NCI-H748 treated with DMSO at 0.1 percent for 48 hours (cell line): ENCODE measurements at places on chromosomes 1 and 21.
A peak's percentile ranks its signal among the peaks of the same experiment; 100 is the strongest.

DNA sequence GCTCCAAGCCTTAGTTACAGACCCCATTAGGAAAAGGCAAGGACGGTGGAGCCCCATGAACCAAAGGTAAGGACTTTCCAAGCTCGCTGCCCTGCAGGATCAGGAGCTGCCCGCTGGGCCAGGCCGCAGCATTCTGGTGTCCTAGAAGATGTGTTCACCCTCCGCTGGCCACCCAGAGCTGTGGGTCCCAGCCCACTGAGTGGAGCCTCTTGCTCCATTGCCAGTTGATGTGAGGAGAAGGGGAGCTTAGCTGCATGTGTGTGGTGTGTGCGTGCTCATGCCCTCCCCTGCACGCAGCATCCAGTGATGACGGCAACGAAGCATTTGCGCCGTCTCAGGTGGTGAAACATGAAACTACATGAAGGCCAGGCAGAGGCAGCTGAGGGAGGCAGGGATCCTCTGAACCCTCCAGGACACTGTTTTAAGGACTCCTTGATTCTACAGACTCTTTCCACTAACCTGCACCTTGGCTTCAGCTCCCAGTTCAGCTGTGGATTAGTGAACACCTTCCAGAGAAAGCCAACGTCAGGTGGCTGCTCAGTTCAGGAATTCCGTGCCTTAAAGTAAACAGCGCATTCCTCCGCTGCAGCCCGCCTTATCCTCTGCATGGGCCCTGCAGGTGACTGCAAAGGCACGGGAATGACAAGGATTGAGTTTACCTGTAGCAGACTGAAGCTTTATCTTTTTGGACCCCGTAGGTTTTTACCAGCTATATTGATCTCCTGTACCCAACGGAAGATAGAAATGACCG is 48.7 kb downstream of the SMYD2 start:
- DNase-seq, result no peak

- no peak for DNase-seq
Measured at GRCh38 chr1:56901716-56902115, 47.1 kb downstream of the C8A start.

DNA sequence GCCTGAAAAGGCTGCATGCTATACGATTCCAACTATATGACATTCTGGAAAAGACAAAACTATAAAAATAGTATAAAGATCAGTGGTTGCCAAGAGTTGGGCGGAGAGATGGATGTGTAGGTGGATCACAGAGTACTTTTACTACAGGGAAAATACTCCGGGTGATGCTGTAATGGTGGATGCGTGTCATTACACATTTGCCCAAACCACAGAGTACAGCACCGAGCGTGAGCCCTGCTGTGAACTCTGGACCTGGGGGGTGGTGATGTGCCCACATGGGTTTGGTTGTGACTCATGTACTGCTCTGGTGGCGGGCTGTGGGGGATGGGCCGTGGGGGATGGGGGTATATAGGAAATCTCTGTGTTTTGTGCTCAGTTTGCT is 162.7 kb upstream of the COL6A1 start:
- no peak for DNase-seq

GRCh38 chr1:1135339-1136136 is 19.6 kb upstream of the C1orf159 start:
- no peak for DNase-seq

GRCh38 chr1:18883636-18884418 is 18.5 kb downstream of the ALDH4A1 start:
- DNase-seq, result peak; percentile 6

DNA sequence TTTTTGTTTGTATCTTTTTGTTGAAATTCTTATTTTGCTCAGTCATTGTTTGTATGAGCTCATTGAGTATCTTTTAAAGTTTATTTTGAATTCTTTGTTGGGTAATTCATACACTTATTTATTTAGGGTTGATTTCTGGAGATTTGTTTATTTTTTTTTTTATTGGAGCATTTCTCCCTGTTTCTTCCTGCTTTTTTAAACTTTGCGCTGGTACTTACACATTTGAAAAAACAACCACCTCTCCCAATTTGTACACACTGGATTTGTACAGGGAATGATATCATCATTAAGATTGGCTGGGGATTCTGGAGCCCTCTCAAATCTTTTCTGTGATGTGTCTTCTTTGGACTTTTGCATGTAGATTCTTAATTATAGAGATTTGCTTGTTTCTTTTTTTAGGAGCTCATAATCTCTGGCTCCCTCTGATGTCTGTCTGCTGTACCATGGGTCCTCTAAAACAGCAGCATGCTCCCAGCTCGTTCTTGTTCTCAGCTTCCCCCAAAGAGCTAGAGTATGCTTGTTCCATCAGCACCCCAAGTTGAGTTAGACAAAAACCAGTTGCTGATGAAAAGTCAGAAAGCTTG is 310.7 kb downstream of the DUSP10 start:
- no peak for DNase-seq

GRCh38 chr1:77631751-77632150 is 50.7 kb downstream of the ZZZ3 start:
- DNase-seq, result no peak

DNA sequence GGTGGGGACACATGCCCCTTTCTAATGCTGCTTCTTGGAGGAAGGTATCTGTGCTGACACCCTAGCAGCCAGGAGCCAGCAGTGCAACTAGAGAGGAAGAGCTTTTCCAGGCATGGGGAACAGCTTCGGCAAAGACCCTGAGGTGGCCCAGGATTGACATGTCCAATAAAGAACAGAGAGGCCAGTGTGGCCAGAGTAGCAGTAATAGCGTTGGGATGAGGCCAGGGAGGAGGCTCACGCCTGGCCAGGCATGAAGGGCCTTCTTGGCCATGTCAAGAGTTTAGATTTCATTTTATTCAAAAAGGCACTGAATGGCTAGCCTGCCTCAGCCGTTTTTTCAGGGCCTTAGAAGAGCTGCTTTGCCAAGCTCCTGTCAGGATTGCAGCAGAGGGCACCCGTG is 16.3 kb upstream of the ADAMTSL4 start:
- DNase-seq, result no peak

DNA sequence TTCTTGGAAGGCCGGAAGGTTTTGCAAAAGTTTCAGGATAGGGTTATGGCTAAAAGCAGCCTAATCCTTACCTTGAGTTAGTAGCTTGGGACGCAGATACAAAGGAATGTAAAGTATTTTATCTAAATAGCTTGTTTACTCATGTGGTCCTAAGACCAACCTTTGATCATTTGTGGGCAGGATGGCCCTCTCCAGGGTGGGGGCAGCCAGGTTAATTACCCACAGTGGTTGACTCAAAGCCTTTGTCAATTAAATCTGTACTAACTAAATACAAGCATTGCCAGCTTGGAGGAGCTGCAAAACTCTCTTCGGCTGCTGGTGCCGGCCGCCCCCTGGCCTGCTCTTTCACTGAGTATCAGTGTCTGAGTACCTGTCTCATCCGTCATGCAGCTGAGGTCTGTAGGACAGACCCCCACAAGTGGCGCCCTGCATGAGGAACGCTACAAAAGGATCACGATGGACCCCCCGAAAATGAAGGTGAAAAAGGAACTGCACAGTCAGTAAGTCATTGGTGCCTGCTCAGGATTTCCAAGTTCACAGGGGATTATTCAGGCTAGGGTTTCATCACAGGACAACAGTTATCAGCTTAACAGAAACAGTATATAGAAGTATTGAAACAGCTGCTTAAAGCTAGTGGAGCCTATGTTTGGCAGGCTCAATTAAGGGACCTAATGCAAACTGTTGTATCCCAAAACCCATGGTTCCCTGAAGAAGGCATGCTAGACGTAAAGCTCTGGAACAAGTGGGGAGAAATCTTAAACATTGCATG is 212.5 kb upstream of the MAP1LC3C start:
- DNase-seq, result no peak

DNA sequence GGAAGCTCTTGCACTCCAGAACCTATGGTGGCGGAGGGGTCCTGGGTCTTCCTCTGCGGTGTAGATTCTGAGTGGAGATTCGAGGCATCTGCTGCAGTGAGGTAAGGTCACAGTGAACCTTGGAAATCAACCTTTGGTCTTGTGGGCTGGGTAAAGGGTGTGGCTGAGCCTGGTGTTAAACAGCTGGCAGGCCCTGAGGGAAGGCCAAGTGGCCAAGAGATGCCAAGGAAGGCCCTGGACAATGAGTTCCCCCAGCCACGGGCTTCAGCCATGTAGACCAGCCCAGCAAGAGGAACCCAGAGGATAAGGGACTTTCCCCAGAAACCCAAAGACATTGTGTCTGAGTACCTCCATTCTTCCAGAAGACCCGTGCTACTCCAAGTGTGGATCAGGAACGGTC is 137.2 kb upstream of the ETS2 start:
- no peak for DNase-seq

- DNase-seq, result peak; percentile 24
Measured at GRCh38 chr21:39441502-39442475, 3.8 kb downstream of the LCA5L start.

GRCh38 chr1:50929376-50929958 is 30.6 kb downstream of the FAF1 start:
- DNase-seq, result peak; percentile 23

- peak; percentile 10 for DNase-seq
Measured at GRCh38 chr1:236064674-236065508, at the start of gene NID1. Gene NID1, minus strand, starts transcription at chr1:236065090. Its CDS starts 11 bp downstream, at chr1:236065079.

GRCh38 chr1:97726386-97726785 is 194.4 kb downstream of the DPYD start:
- no peak for DNase-seq

GRCh38 chr1:9250411-9251381 is 16.1 kb downstream of the H6PD start:
- DNase-seq, result no peak

- no peak for DNase-seq
Measured at GRCh38 chr1:207973898-207974568, 63.1 kb upstream of the CD34 start.

GRCh38 chr1:21065851-21066250 is 110.8 kb downstream of the EIF4G3 start:
- DNase-seq, result no peak

- DNase-seq, result no peak
Measured at GRCh38 chr1:30525971-30526651, 197.3 kb downstream of the MATN1 start.

DNA sequence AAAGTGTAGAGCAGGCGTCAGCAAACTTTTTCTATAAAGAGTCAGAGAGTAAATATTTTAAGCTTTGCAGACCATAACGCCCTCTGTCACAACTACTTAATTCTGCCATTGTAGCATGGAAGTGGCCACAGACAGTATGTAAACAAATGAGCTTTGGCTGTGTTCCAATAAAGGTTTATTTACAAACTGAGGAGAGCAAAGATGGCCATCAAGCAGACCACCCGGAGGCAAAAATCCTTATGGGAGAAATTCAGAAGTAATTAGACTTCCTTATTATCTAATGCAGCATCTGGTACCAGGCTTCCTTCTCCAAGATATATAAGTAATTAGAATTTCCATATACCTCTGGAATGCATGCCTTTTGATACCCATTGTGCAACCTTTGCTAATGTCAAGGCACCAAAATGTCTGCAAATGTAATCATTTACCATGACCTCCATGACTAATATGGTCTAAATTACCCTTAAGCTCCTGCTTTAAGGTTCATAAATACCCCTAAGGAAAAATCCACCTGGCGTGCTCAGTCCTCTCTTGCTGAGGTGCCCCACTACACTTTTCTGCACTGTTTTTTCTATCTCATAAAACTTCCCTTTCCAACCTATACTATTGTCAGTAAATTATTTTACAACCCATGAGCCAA is 377.8 kb downstream of the MATN1 start:
- peak; percentile 62 for DNase-seq

- DNase-seq, result no peak
Measured at GRCh38 chr1:65172936-65173690, 25.1 kb downstream of the AK4 start.

DNA sequence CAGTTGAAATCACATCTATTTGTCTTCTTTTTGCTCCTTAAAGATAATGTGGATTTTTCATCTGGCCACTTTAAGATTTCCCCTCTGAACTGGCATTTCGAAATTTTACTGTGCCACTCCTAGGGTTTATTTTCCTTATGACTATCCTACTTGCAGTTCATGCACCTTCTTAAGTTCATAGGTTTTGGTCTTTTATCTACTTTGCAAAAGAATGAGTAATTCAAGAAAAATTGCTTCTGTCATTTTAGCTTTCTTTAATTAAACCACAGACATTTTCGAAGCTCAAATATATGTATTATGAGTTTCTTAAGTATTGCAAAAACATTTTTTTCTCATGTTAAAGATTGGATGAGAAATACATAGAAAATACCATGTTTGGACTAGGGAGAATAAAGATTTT is 1244.8 kb upstream of the TMPRSS15 start:
- DNase-seq, result no peak

GRCh38 chr1:175842550-175842949 is 99.2 kb upstream of the TNR start:
- no peak for DNase-seq

GRCh38 chr1:14064649-14065442 is 364.9 kb downstream of the PRDM2 start:
- no peak for DNase-seq

DNA sequence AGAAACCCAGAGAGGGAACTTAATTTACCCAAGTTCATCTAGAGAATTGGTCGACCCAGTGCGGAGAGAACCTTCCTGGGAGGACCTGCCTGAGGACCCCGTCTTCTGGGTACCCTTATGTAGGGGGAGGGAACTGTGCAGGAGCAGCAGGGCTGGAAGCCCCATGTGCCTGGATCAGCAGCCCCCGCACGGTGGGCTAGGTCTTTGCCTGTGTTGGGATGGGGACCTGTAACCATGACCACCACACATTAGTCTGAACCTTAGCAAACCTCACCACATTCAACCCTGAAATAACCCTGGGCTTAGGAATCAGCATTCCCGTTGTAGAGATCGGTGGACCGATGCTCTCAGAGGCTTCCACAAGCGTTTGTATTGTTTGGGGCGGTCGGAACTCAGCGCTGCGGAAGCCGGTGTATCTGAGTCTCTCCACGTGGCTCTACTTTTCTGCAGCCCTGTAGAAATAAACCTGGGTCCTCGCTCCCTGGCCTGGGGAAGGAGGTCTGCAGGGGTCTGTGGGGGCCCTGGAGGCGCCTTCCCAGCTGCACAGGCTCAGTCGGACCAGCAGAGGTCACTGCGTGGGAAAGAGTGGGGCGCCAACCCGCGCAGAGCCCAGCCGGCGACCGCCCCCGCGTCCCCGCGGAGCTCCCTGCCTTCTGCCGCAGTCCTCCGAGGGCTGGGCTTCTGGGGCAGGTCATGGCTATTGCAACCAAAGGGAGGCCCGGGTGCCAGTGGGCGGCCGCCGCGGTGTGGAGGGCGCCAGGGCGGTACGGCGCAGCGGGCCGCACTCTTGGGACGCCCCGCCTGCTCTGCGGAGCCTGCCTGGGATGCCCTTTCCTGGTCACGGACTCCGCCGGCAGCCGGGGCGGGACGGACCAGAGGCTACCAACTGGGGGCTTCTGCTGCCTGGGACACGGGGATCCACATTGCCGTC is 36.2 kb upstream of the KCNA10 start:
- DNase-seq, result no peak
